ENCODE measurements at places on chromosomes 13 and 19. TPM values are rescaled to one million over a fixed set of nuclear protein-coding genes. Genes with fewer than 3 reads are reported as not detected.
A peak's percentile ranks its signal among the peaks of the same experiment; 100 is the strongest.

Gene DNAAF3
- 11.7 TPM for polyA plus RNA-seq

Gene SH3GL1
- polyA plus RNA-seq, result 78.2 TPM

Gene CEACAM20
- not detected for polyA plus RNA-seq

Gene CAPN12
- 14.0 TPM for polyA plus RNA-seq

Gene CEBPG
- 22.6 TPM for polyA plus RNA-seq

Gene SIGLEC8
- not detected for polyA plus RNA-seq

Gene CEACAM1
- polyA plus RNA-seq, result 17.6 TPM

Gene ZSCAN4
- polyA plus RNA-seq, result not detected

Gene SAMD4B
- polyA plus RNA-seq, result 129 TPM

Gene CALM3
- 507 TPM for polyA plus RNA-seq

Gene ZNF546
- polyA plus RNA-seq, result 5.3 TPM

Gene MAMSTR
- 7.1 TPM for polyA plus RNA-seq

Gene GIPR
- polyA plus RNA-seq, result 0.81 TPM

Gene S1PR4
- polyA plus RNA-seq, result 0.51 TPM

Gene EID2B
- 5.7 TPM for polyA plus RNA-seq

Gene OR10H1
- 0.03 TPM for polyA plus RNA-seq

Gene F2RL3
- polyA plus RNA-seq, result 1.1 TPM

Gene SLC1A5
- polyA plus RNA-seq, result 45.9 TPM

Gene FAM216B
- not detected for polyA plus RNA-seq

DNA sequence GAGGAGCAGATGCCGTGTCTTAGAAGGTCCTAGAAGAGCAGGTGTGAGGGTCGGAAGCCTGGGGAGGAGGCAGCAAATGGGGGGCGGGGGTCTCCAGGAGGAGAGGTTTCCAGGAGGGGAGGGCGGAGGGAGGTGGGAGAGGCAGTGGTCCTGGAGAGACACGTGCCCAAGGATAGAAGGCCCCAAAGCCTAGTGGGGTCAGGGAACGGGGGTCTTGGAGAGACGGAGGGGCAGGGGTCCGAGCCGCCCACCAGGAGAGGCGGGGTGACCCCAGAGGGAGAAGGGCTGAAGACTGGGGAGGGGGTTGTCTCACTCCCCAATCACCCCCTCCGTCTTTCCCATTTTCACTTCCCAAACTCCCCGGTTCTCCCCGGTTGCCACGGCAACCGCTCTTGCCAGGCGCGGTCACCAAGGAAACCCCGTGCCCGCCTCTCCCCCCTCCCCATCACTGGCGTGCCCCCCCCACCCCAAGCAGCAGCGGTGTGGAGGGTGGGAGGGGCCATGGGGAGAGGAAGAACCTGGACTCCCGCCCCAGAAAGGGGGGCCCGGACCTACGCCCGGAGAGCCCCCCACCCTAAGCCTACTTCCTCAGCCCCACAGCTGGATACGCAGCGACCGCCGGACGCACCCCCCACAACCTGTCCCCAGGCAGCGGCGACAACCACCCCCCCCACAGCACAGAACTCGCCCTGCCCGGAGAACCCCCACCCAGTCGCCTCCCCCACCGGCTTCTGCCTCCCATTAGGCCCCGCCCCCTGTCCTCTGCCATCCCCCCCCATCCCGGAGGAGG, 988 bp downstream of the LRRC4B start:
- no peak for DNase-seq

GRCh38 chr19:18100710-18101109, 3.1 kb downstream of the MAST3 start:
- no peak for DNase-seq

- no peak for DNase-seq
Measured at GRCh38 chr19:50475736-50476223, 527 bp upstream of the EMC10 start.

DNA sequence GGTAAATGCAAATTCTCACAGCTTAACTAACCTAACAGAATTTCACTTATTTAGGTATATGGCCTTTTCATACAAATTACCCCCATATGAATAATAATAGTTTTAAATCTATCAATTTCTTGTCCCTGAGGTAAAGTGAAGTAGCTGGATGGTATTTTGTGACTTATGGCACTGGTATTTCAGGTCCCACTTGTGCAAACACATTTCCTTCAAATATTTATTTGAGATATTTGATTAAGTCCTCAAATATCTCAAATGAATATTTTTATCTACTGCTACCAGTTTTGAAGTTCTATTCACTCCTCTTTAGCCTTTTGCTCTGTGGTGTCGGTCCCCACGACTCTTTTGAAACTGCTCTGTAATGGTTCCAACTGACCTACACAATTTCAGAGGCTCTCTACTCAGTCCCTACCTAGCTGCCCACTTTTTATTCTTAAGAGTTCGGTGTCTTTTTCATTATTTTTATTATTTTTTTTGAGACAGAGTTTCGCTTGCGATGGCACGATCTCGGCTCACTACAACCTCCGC, 59.6 kb upstream of the ZDHHC20 start:
- DNase-seq, result no peak

DNA sequence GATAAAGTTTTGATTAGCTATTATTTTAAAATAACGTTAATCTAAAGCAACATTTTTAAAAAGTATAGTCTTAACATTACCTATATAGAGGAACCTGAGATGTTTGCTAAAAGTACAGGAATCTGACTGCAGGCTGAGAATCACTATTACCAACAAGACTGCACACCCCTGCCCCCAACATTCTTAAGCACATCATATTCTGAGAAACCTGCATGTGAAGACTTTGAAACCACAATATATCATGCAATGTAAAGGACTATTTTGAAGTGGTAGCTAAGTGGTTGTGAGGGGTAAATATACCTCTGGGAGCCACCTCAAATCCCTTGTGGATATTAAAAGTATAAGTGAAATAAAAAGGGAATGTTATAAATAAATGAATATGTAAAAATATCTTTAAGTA, 119.0 kb upstream of the KLF12 start:
- DNase-seq, result no peak

GRCh38 chr19:33781415-33781935, 15.2 kb upstream of the KCTD15 start:
- DNase-seq, result peak; percentile 37

- DNase-seq, result peak; percentile 71
Measured at GRCh38 chr13:46553886-46554858, 1.2 kb downstream of the LRCH1 start.

DNA sequence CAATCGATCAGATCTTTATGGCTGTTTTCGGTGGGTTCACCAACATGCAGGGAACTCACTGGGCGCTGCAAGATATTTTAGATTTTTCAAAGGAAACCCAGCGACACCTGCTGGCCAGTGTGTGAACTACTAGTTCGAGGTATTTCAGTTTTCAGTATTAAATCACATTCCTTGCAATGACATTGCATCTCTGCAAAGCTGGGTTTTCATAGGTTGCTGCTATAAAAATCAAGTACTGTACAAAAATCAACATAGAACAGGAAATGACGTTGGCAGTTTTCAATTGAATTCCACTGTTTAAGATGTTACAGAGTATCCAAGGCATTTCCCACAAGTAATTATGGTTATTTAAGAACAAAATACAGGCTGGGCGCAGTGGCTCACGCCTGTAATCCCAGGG, 17.6 kb downstream of the LIG1 start:
- peak; percentile 49 for DNase-seq

GRCh38 chr19:15846923-15847322, 31.5 kb upstream of the OR10H1 start:
- DNase-seq, result no peak

- DNase-seq, result no peak
Measured at GRCh38 chr13:41588899-41589298, 131.5 kb downstream of the RGCC start.

- DNase-seq, result no peak
Measured at GRCh38 chr13:107461751-107462150, 753.6 kb downstream of the LIG4 start.

DNA sequence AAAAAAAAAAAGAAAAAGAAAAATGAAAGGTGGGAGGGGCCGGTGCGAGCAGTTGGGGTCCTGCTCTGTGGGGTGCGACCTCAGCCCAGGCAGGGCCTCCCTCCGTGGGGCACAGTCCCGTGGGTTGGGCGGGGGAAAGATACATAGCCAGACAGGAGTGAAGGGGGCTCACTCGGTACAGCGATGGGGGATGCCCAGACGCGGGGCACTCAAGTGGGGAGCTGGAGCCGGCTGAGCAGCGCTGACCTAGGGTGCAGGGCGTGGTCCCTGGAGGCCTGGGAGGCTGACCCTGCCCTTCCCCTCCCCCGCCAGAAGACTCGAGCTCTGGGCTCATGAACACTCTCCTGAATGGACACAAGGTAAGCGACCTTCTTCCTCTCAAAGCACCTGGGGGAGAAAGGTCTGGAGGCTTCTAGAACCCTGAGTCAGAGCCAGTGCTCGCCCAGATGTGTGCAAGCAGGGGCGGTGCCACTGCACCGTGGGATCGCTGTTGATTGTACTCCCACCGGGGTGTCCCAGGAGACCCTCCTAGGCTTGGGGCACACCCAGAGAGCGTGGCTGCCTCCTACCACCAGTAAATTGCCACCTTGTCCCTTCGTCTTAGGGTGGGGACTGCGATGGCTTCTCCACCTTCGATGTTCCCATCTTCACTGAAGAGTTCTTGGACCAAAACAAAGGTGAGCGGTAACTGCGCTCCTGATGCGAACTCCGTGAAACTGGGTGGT, 3.4 kb downstream of the HMG20B start:
- DNase-seq, result no peak

GRCh38 chr13:71797517-71797916, 69.5 kb downstream of the DACH1 start:
- peak; percentile 40 for DNase-seq

DNA sequence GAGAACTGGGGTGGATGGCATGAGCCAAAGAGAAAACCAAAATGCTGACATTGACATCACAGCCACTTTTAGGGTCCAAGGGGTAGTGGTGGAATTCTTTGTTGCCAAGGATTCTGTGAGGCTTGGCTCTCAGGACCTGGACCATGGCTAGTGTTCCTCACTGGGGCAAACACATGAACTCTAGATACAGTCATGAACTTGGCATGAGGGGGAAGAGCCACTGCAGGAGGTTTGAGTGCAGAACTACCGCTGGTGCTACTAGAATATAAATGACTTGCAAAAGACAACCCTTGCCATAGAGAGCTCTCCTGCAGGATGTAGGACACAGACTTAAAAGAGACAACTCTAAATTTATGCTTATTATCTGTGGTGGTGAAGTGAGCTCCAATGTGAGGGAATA, 29.8 kb upstream of the FRY start:
- no peak for DNase-seq

DNA sequence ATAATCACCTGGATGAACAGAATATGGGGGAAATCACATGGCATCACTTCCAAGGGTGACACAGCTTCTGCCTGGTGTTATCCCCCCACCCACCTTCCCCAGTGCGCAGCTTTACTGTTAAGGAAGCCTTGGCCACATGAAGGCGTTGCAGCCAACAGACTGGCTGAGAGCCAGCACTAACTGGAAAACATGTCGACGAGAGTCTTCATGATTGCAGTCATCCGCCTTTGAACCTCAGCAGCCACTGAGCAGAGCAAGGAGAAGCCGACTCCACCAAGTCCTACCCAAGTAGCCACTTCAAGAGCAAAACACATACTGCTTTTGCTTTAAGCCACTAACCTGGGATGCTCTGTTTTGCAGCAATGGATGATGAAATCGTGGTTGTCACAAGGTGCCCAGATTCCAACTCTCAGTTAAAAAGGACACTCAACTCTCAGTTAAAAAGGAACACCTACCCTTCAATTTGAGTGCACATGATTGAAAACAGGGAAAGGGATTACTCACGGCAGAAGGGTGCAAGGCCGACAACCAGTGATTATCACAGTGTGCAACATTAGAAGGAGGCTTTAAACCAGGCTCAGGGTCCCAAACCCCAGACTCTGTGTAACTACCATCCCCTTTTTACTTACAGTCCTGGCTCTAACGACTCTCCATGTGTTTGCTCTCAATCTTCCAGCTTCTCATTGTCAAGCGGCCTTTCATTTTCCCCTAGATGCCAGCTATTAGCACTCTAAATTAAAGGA, 149.1 kb downstream of the KLF12 start:
- no peak for DNase-seq

DNA sequence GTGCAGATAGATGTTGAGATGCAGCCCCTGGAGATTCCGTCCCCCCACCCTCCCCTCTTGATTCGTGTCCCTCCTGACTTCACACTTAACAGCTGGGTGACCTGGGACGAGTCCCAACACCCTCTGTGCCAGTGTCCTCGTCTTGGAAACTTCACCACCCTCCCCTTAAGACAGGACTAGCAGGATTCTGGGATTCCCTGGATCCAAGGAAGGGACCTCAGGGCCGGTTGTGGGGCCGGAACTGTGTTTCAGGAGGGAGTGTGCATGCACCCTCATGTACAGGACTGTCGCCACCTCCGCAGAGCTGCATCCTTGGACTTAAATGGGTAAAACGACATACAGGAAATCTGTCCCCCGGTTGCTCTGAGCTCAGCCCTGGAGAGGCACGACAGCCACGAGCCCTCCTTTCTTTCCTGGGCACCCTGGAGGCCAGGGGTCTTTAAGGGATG, 990 bp downstream of the MYO9B start:
- no peak for DNase-seq

DNA sequence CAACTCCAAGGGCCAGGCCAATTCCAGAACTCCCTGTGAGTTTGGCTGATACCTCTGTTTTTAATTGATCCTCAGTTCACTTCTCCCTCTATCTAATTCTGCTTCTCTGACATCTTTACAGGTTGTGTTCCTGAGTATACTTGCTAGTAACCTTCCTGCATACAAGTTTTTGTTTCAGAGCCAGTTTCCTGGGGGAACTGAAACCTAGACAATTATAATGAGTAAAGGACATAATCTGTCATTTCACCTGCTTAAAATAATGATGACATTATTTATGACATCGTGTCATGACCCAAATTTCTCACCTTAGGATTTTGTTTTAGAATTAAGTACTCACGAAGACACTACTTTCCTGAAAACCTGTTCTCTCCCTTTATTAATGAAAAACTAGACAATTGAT, 12.5 kb upstream of the MYCBP2 start:
- no peak for DNase-seq

All from renal pelvis (tissue), 12 donors.